ENCODE measurements at places on chromosomes 7 and 10.

- DNase-seq: no peak
Measured at GRCh38 chr7:137546671-137547070, 203.1 kb upstream of the PTN start.

GRCh38 chr7:5234852-5235831 is 45.1 kb downstream of the WIPI2 start:
- DNase-seq: no peak

- no peak for DNase-seq
Measured at GRCh38 chr7:155459700-155460461, 2.0 kb downstream of the EN2 start.

DNA sequence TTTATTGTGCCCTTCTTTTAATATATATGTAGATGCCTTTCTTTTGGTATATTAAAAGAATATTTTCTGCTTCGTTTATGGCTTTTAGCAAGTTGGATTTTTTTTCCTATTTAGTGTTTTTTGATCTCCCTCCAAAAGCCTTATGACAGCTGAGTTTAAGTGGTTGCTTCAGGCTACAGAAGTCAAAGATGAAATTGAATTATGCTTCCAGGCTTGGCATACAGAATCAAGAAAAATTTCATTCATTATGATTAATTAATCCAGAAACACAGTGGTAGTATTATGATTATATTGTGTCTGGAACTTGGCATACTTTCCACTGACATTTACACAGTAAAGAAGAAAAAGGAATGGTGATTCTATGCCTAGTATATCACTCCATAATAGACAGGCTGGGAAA is 63.8 kb upstream of the SEM1 start:
- no peak for DNase-seq

DNA sequence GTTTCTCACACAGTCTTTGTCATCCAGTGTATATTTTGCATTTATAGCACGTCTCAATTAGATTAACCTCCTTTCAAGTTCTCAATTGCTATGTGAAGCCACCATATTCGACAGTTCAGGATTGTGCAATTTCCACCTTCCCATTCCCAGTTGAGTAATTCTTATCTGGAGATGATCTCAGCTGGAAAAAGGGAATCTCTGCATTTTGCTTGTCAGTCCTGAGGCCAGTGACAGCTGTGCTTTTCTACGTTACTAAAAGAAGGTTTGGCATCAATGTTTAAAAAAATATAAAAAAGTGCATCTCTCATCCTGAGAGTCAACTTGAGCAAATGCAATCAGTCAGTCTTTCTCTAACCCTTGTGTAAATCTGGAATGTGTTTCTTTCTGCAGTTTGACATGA is 247.7 kb downstream of the PRKG1 start:
- no peak for DNase-seq

- no peak for DNase-seq
Measured at GRCh38 chr7:12107381-12107780, 103.7 kb upstream of the TMEM106B start.
